CD4-positive, alpha-beta T cell treated with Interleukin-4 for 1 hour (primary cell): ENCODE measurements at places on chromosomes 3 and 15.

DNA sequence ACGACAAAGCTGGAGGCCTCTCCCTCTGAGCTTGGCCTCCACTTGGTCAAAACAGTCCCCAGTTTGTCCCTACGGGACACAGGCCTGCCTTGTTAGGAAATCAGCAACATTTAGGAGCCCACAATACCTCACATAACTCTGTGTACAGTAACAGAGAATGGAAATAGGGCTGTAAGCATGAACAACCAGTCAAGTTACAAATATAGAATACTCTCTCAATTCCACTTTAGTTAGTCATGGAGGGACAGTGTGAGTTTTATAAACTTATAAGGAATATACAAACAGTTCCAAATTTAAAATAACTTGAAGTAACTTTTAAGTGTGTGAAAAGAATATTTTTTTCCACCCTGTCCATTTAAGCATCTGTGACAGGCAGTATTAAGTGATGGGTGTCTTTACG is 129.4 kb downstream of the PGPEP1L start:
- DNase-seq: no peak

DNA sequence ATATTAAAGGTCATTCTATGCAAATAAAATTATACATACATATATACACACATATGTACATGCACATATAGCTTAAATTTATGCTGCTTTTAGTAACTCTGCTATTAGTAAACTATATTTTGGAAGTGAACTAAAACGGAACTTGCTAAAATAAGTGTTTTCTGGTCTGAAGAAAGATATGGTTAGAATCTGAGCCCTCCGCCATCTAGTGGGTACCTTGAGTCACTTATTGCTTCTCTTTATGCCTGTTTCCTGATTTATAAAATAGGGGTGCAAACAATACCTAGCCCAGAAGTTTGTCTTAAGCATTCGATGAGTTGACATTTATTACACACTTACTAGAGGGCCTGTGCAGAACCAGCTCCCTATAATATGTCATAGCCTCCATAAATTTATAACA is 255.7 kb downstream of the CNTN6 start:
- DNase-seq: no peak

DNA sequence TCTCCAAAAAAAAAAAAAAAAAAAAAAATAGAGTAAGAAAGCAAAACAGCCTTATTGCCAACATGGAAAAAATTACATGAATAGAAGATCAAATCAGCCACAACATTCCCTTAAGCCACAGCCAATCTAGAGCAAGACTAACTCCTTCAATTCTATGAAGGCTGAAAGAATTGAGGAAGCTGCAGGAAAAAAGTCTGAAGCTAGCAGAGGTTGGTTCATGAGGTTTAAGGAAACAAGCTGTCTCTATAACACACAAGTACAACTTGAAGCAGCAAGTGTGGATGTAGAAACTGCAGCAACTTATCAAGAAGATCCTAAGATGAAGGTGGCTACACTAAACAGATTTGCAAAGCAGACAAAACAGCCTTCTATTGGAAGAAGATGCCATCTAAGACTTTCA is 9.3 kb downstream of the PARL start:
- DNase-seq: no peak

- no peak for DNase-seq
Observed at GRCh38 chr15:79176151-79176550, 85.6 kb upstream of the RASGRF1 start.

- no peak for DNase-seq
Observed at GRCh38 chr3:189267981-189268613, 96.3 kb downstream of the TPRG1 start.

GRCh38 chr15:75431270-75431669 is 20.2 kb downstream of the SIN3A start:
- no peak for DNase-seq

DNA sequence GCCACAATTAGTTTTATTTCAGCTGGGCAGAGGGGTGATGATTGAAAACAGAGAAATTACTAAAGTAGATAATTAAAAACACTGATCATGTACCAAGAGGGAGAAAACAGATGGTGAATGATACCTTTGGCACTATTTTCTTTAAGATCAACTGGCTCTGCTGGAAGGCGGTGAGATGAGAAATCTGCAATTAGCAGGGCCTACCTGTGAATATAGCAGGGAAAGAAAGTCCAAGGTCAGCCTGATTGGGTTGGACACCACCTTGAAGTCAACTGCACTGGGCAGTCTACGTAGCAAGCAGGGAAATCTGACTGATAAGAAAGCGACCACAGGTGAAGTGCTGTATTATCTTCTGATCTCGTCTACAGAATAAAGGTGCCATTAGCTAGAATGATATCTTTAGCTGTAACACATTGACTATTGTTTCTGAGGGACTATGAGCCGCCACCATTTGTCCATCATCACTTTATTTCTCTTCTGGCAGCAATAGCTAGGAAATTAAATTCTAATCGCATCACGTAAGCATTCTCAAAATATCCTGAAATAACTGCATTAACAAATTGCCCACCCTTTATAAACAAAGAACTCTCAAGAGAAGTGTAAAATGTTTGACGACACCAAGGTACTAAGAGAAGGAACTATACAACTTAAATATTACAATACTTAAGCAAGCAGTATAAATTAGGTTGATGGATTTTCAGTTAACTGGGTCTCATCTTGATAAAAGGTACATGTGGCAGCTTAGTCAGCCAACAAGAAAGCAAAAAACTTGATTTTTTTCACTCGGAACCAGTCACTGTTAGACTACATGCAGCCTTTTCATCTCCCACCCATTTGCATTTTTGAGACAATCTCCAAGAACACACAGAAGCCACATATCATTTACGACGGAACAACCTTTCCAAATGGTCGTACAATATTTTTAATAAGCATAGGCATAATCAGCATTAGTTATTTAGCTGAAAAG is 1.3 kb downstream of the NEDD4 start:
- no peak for DNase-seq

- DNase-seq: no peak
Observed at GRCh38 chr3:183572935-183573334, 17.4 kb upstream of the KLHL6 start.

GRCh38 chr15:21271566-21271965 is 168.7 kb downstream of the POTEB3 start:
- DNase-seq: no peak

DNA sequence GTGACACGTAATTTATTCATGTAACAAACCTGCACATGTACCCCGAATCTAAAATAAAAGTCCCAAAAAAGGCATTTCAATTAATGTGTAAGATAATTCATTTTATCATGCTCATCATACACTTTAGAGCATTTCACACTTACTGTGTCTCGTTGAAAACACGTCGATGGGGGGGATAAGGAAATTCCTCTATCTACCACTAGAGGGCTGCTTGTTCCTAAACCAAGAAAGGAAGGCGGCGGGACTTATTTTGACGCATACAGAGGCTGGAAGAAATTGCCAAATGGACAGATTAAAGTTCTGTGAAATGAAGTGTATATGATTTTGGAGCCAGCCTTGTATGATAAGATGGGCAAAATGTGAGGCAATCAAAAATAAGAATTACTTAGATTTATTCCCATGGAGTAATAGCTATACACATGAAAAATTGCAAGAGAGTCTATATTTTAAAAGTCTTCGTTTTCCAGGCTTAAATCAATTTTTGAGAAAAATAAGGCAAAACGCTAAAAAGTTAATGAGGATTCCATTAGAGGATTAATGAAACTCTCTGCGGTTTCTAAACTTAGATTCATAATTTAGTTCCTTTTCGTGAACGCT is 346.8 kb downstream of the CNTN3 start:
- no peak for DNase-seq

DNA sequence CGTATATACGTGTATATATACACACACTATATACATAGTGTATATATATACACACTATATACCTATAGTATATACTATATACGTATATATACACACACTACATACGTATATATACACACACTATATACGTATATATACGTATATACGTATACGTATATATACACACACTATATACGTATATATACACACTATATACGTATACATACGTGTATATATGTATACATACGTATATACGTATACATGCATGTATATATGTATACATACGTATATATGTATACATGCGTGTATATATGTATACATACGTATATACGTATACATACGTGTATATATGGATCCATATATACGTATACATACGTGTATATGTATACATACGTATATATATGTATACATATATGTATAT is 9.4 kb downstream of the HACL1 start:
- no peak for DNase-seq

- no peak for DNase-seq
Observed at GRCh38 chr3:171379961-171380483, 80.2 kb downstream of the TNIK start.

DNA sequence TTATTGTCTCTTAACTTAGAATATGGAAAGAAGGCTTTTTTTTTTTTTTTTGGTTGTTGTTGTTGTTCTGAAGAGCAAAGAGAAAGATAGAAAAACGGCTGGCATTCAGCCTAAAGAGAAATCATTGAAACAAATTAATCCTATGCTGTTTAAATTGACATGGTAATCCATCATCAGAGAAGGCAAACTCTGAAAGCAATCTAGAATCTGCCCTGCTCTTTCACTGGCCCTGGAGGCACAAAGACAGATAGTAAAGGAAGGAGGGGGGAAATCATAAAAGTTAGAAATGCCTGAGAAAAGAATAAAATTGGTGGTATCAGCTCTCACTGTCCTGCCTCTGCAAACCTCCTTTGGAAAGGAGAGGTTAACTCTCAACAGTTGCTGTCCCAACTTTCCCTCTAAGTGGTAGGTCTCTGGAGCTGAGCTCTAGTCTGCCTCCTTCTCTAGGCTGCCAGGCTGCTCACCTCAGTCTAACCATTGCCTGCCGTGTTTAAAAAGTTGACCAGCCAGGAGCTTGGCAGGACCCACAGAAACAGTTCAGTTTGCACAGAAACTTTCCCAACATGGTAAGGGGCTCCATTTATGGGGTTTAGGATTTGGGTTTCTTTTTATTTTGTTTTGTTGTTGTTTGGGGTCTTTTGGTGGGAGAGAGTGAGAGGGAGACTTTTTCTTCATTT is 13.4 kb upstream of the NR2F2 start:
- no peak for DNase-seq

DNA sequence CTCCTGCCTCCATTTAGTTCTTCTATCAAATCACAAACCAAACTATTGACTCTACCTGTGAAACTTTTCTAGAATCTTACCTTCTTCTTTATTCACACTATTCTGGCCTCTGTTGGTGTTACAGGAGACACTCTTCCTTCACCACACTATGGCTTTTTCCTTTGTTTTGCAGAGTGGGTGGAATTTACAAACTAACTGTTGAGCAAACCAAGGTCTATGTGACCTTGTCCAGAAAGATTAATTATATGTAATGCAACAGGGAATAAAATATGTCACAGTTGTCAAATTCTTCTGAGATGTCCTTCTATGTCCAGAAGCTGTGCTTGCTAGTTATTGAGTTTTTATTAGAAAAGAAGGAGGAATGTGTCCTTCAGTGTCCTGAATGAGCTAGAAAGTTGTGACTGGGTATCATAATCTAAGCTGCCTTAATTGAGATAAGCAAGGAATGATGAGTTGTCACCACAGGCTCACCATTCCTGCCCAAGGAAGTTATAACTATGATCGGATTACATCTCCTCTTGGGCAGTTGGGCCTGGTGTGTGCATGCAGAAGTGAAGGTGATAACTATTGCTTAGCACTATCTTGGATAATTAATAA is 21.7 kb downstream of the ARL14 start:
- no peak for DNase-seq

GRCh38 chr3:147613725-147614124 is 204.6 kb downstream of the ZIC1 start:
- DNase-seq: no peak

DNA sequence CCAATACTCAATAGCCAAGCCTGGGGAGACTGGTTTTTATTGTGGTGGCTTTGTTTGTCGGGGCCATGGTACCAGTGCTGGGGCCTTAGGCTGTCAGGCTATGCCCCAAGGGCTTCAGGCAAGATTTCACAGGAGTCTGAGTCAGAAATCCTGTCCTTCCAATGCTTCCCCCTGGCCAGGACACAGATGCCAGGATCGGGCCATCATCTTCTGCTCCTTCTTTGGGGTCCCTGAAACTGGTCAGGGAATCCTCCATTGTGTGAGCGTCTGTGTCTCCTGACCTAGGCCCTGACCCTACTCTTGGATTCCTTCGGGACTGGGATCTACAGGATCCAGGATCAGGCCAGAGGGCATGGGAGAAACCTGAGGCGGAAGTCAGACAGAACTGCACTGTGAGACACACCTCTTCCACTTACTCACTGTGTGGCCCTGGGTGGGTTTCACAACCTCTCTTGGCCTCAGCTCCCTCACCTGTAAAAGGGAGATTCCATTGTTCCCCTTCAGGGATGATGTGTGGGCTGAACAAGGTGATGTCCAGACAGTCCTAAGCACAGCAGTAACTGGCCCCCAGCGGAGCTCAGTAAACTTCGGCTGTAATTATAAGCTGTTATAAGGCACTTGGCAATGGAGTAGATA is 292.7 kb downstream of the UACA start:
- no peak for DNase-seq

DNA sequence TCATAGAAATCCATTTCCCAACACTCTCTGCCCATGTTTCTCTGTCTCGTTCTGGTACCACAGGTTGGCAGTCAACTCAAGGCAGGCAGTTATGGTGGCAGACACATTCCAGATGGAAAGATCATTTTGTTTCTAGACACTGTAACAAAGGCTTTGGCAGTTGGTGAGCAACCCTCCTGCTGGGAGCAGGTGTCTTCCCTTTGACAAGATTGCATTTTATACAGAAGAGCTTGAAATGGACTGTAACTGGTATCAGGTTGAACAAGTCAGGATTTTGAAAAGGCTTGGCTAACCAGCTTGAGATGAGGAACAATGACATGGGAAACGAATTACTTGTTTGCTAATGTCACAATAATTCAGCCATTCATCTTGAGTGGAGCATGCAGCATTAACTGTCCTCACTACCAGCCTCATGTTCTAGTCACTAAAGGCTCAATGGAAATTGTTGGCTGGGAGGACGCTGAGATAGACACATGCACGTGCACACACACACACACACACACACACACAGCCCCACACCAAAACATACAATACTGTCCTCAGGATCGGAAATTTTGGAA is 170.0 kb downstream of the SEMA6D start:
- no peak for DNase-seq

GRCh38 chr3:13853256-13853977 is 26.5 kb downstream of the WNT7A start:
- no peak for DNase-seq
